ENCODE measurements at places on chromosomes 7 and 10.

DNA sequence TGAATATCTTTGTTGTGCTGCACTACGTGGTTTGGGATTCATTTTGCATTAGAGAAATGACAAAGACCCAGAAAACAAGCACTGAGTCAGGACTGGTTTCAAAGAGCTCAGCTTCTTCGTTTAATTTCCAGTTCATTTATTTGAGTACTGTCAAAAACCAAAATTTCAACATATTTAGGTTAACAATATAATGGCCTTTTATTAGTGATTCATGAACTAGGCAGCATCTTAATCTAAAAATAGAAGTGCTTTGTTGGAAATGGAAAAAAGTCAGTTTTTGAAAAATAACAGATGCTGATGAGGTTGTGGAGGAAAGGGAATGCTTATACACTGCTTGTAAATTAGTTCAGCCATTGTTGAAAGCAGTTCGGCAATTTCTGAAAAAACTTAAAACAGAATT lies 856.4 kb downstream of the LRMDA start:
- DNase-seq = no peak

DNA sequence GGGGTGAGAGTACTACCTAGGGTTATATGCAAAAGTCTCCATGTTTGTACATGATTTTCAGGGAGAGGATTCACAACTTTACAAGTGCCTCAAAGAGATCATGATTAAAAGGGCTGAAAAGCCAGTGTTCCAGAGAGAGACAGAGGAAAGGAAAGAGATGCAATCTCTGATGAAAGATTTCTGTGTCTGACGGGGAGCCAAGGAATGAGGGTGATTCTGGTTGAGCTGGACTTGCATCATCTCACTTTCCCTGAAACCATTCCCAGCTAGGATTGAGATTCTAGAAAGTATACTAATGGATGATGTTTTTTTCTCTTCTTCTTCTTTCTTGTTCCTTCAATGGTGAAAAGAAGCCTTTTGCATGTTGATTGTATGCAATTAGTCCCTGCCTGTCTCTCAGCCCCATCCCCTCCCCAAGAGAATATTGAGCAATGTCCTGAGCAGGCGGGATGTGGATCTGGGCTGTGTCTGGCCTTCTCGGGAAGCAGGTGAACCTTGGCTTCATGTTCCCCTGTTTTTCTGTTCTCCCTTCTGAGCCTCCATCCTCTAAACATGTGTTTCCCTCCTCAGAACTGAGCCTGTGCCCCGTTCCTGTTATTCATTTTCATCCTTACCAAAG lies 186.1 kb downstream of the ZNF365 start:
- DNase-seq = no peak

DNA sequence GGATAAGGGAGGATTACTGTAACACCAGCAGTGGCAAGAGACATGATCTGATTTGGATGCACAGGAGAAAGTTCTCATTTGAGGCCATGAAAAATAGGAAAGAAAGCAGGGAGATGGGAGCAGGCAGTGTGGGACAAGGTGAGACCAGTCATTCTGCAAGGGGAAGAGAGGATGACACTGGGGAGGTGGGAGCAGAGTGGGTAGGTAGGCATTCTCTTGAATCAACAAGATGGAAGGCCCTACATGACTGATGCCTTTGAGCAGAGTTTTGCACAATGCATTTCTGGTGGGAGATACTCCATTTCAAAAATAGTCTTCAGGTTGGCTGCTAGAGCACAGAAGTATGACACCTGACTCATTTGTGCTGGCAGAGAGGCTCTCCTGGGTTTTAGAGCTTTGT lies 10.5 kb downstream of the RPS24 start:
- no peak for DNase-seq

DNA sequence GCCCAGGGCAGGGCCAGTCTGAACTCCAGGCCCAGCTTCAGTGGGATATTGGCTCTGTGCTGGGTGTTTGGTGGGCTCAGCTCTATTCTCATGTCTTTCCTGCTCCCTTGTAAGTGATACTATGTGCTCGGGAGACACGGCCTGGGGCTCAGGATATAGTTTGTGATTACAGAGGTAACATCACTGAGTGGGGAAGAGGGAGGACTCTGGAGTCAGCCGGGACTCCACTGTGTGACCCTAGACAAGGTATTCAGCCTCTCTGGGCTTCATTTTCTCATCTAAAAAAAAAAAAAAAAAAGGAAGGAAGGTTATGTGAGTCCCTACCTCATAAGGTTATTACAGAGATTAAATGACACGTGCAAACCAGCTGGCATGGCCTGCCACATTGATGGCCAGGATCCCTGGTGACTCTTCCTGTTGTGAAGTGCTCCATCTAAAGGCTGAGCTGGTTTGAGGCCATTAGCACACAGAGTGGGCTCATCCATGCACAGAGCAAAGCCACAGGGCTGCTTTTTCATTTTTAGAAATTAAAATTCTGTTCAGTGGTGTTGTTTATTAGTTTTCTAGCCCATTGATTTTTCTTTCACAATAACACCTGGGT lies 15.7 kb downstream of the SLC13A4 start:
- no peak for DNase-seq

- DNase-seq = no peak
Measured at GRCh38 chr7:2360796-2361195, 6.2 kb downstream of the EIF3B start.

- DNase-seq = no peak
Measured at GRCh38 chr7:67518580-67518979, 521.9 kb downstream of the TYW1 start.

- DNase-seq = no peak
Measured at GRCh38 chr10:65394502-65395297, 1531.1 kb upstream of the LRRTM3 start.

DNA sequence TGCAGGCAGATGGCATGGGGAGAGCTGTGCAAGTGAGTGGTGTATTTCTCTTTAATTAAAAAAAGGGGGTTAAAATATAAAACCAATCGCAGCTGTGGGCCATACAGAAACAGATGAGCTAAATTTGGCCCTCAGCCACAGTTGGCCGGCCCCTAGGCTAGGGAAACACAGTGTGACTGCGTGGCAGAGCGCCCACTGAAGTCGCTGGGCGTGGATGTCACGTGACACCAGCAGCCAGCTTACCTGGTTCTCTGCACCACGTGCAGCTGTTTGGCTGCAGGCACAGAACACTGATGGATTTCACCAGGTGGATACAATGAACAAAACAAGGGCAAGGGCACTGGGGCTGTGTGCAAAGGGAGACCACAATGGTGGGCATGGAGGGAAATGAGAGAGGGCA lies 119.3 kb upstream of the ZNF746 start:
- no peak for DNase-seq

- DNase-seq = no peak
Measured at GRCh38 chr7:111082351-111082750, 8.6 kb upstream of the LRRN3 start.

DNA sequence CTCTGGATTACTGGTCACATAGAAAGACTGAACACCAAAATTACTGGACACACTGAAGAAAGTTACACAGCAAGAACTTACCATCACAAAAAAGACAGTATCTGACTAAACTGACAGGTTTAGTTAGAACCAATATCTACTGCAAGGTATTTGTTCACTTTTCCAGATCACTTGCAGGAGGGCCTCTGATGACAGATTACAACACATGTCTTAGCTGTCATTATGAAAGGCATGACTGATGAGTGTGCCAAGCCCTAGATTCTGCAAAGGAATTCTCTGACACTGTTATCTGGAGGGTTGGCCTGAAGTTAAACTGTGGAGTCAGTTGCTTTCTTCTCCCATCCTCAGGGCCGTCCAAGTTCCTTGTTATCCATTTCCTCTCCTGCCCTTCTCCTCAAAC lies 242.7 kb downstream of the KIF20B start:
- DNase-seq = no peak

- DNase-seq = no peak
Measured at GRCh38 chr10:129140921-129141885, 325.8 kb upstream of the MGMT start.

- DNase-seq = no peak
Measured at GRCh38 chr7:130334274-130334673, 10.3 kb upstream of the CPA5 start.

DNA sequence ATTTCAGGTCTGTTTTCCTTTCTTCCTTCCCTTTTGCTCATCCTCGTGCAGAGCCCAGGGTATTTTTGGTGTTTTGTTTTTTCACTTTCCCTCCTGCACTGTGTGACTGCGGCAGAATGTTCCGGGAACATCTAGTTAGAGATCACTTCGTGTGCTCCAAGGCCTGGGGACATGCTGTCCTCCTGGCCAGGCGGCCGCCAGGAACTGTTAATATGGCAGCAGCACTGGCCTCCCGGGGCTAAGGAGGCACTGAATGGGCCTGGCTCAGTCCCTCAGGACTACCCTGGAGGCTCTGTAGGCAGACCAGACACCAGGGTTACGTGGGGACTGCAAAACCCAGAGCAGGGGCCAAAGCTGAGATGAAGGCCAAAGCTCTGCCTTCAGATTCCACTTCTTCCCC lies 43.1 kb upstream of the TCF7L2 start:
- DNase-seq = no peak

GRCh38 chr7:103387242-103387641 lies 39.8 kb downstream of the PSMC2 start:
- DNase-seq = no peak

DNA sequence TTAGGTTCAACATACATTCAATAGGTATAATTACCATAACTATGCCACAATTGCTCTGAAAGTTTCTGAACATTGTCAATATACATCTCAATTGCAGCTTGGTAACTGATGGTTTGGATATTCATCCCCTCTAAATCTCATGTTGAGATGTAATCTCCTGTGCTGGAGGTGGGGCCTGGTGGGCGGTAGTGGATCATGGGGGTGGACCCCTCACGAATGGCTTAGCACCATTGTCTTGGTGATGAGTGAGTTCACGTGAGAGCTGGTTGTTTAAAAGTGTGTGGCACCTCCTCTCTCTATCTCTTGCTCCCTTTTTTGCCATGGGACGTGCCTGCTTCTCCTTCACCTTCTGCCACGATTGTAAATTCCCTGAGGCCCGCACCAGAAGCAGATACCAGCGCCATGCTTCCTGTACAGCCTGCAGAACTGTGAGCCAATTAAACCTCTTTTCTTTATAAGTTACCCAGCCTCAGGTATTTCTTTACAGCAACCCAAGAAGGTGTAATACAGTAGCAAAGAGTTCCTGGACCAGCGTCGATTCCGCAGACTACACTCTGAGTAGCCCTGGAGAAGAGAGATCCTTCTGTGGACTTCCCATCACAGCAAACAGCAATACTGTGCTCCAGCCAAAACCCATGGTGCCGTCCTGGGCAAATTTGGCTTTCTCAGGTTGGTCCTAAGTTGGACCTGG lies 83.8 kb upstream of the GRB10 start:
- DNase-seq = no peak

GRCh38 chr7:76269895-76270294 lies 32.6 kb upstream of the HSPB1 start:
- DNase-seq = no peak

GRCh38 chr10:126448091-126448490 lies 59.8 kb upstream of the ADAM12 start:
- DNase-seq = no peak

Data from stimulated activated CD4-positive, alpha-beta T cell treated with anti-CD3 and anti-CD28 coated beads, Interleukin-15, amount 100 ng/mL, for 1 hour (primary cell).